ENCODE measurements at places on chromosomes 4 and X.

DNA sequence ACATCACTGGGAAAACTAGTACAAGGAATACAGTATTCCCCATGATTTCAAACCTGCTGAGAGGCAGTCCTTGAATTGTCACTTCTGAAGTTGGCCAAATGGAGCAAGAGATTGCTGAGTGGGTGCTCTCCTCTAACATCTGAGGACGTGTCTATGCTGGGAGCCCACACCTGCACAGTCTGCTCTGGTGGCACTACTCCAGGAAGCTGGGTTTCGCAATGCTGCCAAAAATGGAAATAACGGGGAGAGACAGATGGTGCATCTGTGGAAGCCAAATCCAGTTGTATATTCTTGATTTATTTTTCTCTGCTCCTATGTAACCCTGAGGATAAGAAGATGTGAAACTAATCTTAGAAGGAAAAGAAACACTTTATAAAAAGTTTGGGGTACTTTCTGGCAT is 240.1 kb upstream of the CTSO start:
- DNase-seq: no peak

- DNase-seq: no peak
Observed at GRCh38 chr4:26459054-26459755, 31.1 kb downstream of the CCKAR start.

DNA sequence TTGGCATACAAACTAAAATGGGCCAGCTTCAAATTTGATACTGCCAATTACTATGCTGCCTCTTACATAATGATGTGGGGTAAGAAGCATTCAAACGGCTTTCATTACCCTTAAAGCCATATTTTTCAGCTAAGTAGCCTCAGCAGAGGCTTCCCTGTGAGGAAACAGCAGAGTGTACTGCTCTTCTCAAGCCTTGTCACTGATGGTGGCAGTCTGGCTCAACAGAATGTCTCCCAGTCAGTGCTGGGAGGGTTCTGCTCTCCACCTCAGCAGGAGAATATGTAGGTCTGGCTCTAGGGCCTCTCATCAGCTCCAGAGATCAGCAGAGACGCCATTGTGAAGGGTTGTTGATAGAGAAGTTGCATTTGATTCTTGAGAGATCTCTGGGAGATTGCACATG is 44.6 kb upstream of the MBNL3 start:
- no peak for DNase-seq

DNA sequence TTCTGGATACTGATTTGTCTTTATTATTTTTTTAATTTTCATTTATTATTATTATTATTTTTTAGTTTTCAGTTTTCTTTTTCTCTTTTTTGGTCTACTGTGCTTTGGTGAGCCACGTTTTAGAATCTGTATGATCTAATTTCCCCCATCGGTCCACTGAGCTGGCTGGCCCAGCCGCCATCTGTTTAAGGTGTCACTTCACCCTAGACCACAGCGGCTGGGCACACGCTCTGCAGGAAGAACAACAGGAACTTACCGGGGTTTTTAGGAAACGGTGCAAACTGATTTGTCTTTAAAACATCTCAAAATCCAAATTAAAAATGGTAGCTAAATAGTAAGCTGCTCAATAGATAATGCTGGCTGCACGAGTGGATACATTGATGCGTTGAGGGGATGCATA is 48.8 kb upstream of the AMOT start:
- no peak for DNase-seq

DNA sequence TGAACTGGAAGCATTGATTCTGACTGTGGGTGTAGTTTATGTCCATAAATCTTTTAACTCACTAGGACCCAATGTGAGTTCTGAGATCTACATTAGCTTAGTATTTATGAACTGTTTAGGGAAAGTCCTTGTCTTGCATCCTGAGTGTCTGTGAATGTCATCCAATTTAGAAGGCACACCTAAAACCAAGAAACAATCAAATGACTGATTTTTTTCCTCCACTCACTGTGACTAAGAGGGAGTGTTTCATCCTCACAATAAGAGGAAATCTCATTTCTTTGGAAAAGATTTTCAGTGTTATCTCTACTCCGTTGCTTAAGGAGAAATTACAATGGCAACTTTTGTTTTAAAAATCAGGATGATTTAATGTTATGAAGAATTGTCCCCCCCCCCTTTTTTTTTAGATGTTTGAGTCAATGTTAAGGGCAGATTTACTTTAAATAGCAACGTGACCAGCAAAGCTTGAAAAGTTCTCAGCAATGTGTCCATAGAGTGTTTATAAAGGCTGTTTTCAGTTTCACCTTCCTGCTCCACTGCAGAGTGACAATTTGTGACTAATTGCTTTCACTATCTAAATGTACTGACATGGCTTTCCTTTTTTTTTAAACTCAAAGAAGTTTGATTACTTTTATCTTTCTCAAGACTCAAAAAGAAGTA is 173.0 kb downstream of the SPCS3 start:
- DNase-seq: no peak

DNA sequence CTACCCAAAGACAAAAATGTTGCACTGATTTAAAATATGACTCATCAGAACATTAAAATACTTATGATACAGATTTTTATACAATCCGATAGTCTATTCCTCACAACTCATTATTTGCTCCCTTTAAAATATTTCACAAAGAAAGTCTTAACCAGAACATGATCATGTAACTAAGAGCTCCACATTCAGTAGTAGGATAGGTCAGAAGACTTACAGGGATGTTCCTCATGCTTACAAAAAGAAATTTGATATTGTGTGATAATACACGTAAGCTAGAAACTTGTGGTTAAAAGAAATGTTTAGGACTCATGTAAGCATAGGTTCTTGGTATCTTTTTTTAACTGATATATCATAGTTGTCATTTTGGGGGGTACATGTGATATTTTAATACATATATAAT is 235.9 kb downstream of the PALLD start:
- DNase-seq: no peak
